ENCODE measurements at places on chromosomes 4 and X. TPM values are rescaled to one million over a fixed set of nuclear protein-coding genes. Genes with fewer than 3 reads are reported as not detected.

OPN1LW gene
- total RNA-seq, result not detected

HPGD gene
- total RNA-seq, result 256 TPM

AMBN gene
- total RNA-seq, result not detected

ITM2A gene
- 16.4 TPM for total RNA-seq

EREG gene
- 2.3 TPM for total RNA-seq

DUX4 gene
- total RNA-seq, result not detected

DNA sequence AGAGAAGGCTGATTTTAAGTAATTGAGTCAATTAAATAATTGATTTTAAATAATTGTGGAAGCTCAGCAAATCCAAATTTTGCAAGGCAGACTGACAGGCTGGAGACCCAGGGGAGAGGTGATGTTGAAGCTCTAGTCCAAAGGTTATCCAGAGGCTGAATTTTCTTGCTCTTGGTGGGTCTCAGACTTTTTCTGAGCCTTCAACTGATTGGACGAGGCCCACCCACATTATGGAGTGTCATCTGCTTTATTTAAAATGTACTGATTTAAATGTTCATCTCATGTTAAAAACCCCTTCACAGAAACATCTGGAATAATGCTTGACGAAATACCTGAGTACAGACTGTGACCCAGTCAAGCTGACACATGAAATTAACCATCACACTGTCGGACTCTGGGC, 11.7 kb upstream of the CYTL1 start:
- no peak for DNase-seq

DNA sequence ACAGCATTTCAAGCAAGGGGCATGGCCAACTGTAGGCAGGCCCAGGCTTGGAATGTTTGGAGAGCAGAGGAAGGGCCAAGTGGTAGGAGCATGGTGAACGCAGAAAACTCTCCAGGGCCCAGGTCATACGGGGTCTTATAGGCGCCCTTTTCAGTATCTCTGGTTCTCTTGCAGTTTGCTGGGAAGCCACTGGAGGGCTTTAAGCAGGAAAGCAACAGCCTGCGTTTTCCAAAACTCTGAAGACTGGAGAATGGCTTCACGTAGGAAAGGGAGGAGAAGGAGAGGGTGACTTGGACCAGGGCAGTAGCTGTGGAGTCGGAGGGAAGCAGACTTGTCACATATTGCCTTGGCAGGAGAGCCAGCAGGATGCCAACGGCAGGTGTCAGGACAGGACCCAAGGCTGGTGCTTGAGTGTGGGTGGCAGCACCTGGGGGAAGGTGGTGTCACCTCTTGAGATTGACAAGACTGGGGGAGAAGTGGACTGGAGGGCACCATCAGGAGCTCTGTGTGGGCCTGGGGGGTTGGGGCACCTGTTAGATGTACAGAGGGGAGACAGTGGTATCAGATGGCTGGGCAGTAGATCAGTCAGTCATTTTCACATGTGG, 21.9 kb downstream of the TKTL1 start:
- no peak for DNase-seq

- peak; percentile 17 for DNase-seq
Measured at GRCh38 chr4:8706216-8707044, 113.9 kb downstream of the CPZ start.

DNA sequence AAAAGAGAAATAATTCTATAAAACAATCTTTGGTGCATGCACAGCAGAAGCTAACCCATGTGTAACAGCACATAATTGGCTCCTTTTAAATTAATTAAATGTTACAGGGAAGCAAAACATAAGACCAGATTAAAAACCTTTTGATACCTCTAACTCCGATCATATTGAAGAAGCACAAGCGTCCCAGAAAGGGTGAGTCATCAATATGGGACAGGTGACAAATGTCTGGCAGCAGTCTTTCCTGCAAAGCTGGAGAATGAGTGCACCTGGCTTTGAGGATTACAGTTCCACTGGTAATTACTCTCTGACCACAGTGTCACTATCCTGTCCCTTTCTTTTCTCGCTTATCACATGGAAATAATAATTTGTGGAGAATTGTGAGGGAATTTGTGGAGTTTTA, 94.6 kb downstream of the FAM9B start:
- DNase-seq, result no peak

DNA sequence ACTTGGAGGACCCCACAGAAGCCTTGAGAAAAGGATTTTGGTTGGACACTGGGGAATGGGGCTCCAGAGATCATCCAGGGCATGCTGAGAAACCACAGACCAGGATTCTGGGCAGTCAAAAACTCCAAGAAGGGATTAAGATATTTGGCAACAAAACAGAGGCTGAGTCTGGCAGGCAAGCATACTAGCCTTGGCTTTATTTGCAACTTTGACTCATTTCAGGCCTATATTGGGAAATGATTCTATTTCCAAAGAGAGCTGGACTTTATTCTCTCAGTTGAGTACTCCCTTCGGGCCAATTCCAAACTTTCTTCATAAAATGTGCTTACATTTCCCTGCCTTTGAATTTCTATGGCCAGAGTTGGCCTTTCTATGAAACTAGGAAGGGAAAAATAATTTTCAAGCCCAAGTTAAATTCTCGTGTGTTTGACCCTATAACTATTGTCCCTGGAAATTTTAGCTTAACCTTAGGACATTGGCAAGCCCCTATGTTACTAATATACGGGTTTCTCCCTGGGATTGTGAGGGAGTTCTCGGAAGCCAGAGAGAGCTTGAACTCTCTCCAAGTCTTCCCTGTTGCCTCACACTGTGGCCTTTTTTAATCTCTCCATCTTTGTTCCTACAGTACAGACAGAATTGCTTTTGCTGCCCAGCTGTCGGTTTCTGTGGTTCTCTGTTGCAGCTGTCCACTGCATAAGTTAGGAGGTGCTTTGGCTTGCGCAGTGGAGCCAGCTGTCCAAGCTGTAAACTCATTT, 112.6 kb upstream of the FAM9A start:
- peak; percentile 17 for DNase-seq

DNA sequence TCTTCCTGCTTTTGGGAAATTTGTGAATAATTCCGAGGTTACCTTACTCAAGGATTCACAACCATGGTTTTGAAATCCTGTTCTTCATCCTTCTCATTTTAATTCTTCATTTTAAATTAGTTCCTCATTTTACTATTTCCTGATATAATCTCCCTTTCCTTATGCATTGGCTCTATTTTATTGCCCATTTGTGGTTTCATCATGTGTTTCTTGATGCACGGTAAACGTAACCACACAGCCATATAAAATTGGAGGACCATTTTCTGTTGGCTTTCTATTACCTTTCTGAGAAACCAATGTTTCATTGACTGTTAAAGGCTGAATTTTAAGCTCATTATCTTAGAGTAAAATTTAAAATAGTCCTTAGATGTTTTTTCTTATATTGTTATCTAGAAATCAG, 100.3 kb upstream of the NDST4 start:
- DNase-seq, result no peak

GRCh38 chr4:48683784-48684666, 96.1 kb downstream of the FRYL start:
- no peak for DNase-seq

DNA sequence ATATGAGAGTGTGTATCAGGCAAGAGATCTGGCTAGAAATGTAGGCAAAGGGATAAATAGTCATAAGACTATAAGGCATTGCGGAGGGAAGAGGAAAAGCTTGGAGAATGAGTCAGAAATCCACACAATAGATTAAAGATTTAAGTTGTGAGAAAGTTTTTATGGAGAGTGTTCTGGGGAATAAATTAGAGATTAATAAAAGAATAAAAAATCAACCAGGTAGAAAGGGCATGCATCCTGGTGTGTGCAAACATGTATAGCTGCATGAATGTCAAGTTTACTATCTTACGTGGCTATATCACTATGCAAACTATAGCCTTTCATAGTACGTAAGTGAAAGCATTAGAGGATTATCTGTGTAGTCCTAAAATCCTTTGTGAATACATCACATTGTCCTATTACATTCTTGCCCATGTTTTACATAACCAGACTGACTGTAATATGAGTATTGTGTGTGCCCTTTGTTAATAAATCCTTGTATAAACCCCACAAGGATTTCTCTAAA, 36.9 kb downstream of the SNCA start:
- no peak for DNase-seq

DNA sequence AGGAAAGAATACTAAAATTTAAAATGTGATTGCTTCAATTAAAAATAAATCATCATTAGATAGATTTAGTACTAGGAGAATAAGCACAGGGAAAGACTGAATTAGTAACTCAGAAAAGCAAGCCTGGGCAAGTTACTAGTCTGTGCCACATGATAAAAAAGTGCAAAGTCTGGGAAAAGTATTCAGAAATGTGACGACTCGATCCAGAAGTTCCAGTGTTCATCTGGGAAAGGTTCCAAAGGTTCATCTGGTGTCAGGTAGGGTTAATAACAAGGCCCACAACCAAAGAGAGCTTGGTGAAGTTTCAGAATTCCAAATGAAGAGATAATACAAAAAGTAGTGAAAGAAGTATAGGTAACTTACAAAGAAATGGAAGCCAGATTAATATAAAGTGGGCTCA, 78.3 kb upstream of the ARSJ start:
- no peak for DNase-seq

GRCh38 chr4:552019-552418, 24.1 kb downstream of the TMEM271 start:
- DNase-seq, result no peak

GRCh38 chr4:2063557-2064275, 4.6 kb downstream of the NAT8L start:
- no peak for DNase-seq

GRCh38 chr4:15688051-15688450, 6.4 kb downstream of the FAM200B start:
- no peak for DNase-seq
